K562 (cell line): ENCODE measurements at places on chromosomes 1 and 21. TPM values are rescaled to one million over a fixed set of nuclear protein-coding genes. Genes with fewer than 3 reads are reported as not detected.

AIRE gene
- polyA plus RNA-seq = not detected in 2 replicates

KCND3 gene
- not detected in 2 replicates for polyA plus RNA-seq

VAV3 gene
- not detected in 2 replicates for polyA plus RNA-seq

CD5L gene
- not detected in 2 replicates for polyA plus RNA-seq

CYP4A11 gene
- not detected in 2 replicates for polyA plus RNA-seq

RGS16 gene
- polyA plus RNA-seq = 0.53 and 0.66 TPM in 2 replicates

TDRD10 gene
- not detected in 2 replicates for polyA plus RNA-seq

STYXL2 gene
- not detected in 2 replicates for polyA plus RNA-seq

CRYAA gene
- not detected in 2 replicates for polyA plus RNA-seq

SELE gene
- polyA plus RNA-seq = not detected in 2 replicates

ZNF593OS gene
- not detected in 2 replicates for polyA plus RNA-seq

LEFTY1 gene
- 0.13 TPM in 1 of 2 replicates, not detected in the other for polyA plus RNA-seq

HMCN1 gene
- polyA plus RNA-seq = 0.24 and 0.29 TPM in 2 replicates

KCNA3 gene
- polyA plus RNA-seq = not detected in 2 replicates

CFAP57 gene
- 0.05 TPM in 1 of 2 replicates, not detected in the other for polyA plus RNA-seq

LYPLAL1 gene
- polyA plus RNA-seq = 44.1 and 49.0 TPM in 2 replicates

ITLN1 gene
- polyA plus RNA-seq = not detected in 2 replicates

ASCL5 gene
- not detected in 2 replicates for polyA plus RNA-seq

DUSP12 gene
- 80.8 and 81.4 TPM in 2 replicates for polyA plus RNA-seq

AGT gene
- polyA plus RNA-seq = not detected in 2 replicates

KRTAP19-8 gene
- polyA plus RNA-seq = not detected in 2 replicates
